ENCODE measurements at places on chromosomes 7 and 10. TPM values are rescaled to one million over a fixed set of nuclear protein-coding genes. Genes with fewer than 3 reads are reported as not detected.

DNA sequence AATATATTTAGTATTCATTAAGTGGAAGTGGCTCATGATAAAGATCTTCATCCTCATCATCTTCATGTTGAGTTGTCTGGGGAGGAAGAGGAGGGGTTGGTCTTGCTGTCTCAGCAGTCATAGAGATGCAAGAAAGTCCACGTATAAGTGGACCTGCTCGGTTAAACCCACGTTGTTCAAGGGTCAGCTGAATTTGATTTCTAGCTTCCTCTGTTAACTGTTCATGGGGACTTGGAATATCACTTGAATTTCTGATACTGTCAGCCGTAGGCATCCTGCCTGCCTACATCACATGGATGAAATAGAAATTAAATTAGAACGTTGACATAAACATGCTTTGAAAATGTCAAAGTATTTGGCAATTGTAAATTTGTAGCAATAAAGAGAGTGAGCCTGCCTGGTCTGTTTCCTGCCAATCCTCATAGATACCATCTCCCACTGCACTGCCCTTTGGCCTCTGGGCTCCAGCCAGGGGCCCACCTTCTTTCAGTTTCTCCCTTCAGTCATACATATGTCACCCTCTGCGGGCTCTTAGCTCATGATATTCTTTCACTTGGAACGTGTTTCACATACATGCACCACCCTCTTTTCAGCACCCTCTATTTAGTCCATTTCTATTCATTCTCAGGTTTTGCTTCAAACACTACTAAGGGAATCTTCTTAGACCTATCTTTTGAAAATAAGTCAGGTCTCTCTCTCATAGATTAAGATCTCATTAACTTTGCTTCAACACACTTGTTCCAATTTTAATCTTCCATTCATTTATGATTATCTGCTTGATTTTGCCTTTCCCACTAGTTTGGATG is 376.3 kb downstream of the IPMK start:
- DNase-seq, result peak; percentile 54

- no peak for DNase-seq
Observed at GRCh38 chr7:20870977-20871376, 84.3 kb upstream of the SP8 start.

- DNase-seq, result no peak
Observed at GRCh38 chr7:41431671-41432070, 271.2 kb downstream of the INHBA start.

DNA sequence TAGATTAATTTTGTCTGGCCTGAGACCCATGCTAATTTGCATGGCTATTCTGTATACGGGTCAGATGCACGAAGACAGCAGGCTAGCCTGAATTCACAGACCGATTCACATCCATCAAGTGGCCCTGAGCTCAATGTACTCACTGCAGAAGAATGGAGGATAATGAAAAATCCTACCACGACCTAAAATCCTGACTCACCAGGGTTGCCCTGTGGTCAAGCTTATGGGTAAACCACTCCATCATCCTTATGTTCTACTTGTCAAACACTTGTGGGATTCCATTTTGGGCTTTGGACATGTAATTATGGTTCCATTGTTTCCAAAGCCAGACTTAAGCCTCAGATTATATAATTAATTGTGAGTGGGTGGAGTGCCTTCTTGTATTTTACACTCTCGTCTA is 110.4 kb upstream of the ZNF438 start:
- DNase-seq, result no peak

GRCh38 chr7:77208416-77208815 is 8.8 kb upstream of the FGL2 start:
- no peak for DNase-seq

DNA sequence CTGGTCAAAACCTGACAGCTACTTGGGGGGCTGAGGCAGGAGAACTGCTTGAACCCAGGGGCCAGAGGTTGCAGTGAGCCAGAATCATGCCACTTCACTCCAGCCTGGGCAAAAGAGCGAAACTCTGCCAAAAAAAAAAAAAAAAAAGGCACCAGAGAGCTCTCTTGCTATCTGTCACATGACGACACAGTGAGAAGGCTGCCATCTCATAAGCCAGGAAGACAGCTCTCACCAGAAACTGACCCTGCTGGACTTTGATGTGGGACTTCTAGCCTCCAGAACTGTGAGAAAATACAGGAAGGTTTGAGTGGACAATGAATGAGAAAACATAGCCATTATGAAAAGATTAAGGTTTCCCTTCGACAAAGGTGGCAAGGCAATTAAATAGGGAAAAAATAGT is 51.1 kb upstream of the KCNIP2 start:
- DNase-seq, result no peak

- no peak for DNase-seq
Observed at GRCh38 chr7:32253299-32253698, 183.1 kb upstream of the PDE1C start.

GRCh38 chr10:14727465-14727864 is 47.2 kb downstream of the FAM107B start:
- DNase-seq, result no peak

- DNase-seq, result no peak
Observed at GRCh38 chr10:69703256-69703655, 73.2 kb downstream of the FAM241B start.

- DNase-seq, result no peak
Observed at GRCh38 chr10:114708717-114709335, 50.8 kb upstream of the ABLIM1 start.

GRCh38 chr7:28773423-28774145 is 184.5 kb downstream of the TRIL start:
- DNase-seq, result peak; percentile 31

DNA sequence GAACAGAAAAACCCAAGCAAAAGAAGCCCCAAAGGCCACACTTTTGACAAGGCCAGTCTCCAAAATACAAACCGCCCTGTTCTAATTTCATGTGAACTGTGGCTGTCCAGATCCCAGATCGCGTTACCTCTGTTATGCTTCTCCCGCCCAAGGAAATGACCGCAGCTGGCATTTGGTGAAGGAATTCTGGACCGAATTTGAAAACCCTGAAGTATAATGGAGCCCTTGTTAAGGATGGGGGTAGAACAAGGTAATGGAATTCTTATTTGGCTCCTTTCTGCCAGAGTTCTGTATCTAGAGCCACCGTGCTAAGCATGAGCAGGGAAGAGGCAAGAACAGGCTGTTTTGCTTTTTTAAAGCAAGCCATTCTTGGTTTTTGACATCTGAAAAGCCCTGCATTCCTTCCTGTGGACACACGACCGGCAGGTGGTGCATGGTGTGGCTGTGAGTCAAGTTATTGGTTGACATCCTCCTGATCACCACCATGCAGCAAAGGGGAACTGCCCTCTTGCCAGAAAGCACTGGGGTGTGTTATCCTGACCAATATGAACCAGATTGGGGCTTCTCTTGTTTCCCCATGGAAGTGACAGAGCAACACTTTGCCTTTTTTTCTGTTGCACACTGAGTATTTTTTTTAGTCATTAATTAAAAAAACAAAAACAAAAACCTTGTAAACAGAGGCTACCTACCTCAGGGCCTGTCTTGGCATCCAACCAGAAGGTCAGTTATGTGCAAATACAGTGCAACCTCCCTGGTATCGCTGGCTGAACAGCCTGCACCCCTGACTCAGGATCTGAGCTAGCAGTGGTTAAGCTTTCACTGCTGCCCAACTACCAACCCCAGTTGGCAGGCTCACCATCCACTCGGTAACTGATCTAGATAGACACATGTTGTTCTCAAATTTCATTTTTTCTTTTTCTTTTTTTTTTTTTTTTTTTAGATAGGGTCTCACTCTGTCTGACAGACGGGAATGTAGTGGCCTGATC is 14.2 kb downstream of the UCMA start:
- DNase-seq, result peak; percentile 15

ZNF853 gene
- total RNA-seq, result 18.7 TPM

VSIR gene
- total RNA-seq, result 54.3 TPM

SPDYE6 gene
- not detected for total RNA-seq

OR2A42 gene
- total RNA-seq, result not detected

PIP4K2A gene
- 14.9 TPM for total RNA-seq

GNG11 gene
- total RNA-seq, result 3.0 TPM

LIPK gene
- total RNA-seq, result not detected

NACAD gene
- total RNA-seq, result 5.2 TPM

MEPCE gene
- 25.9 TPM for total RNA-seq

Measured in transverse colon (tissue), 4 donors.